ENCODE measurements at places on chromosomes 1 and 21.

GRCh38 chr1:94281361-94282142 is 44.2 kb upstream of the ARHGAP29 start:
- DNase-seq: no peak

DNA sequence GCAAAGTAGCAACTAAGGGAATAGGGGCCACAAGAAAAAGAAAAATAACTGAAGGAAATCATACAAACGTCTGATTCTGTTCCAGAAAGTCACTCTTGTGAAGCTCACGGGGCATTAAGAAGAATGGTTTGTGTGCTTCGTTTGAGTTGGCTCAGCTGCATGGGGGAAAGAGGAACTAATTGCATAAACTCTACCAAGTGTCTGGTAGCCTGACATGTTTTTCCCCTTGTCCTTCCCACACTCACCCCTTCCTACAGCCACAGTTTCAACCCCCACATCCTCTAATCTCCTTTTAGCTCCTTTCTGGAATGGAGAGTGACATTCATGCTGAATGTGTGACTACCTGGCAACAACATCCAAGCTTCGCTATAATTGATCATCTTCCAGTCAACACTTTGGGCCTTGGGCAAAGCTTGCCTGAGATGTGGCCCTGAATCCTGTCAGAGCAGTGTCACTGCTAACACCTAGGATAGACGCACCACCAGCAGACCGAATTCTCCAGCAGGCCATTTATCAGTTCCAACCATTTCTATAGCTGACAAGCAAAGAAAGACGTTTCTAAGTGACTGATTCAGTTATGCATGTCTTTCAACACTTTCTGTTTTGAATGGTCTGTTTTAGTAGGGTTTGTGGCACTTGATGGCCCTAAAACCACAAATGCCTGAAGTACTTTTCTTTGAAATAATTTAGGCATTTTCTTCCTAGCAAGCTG is 439.6 kb downstream of the TTLL7 start:
- DNase-seq: no peak

- DNase-seq: no peak
Observed at GRCh38 chr1:9573723-9574122, 15.0 kb upstream of the TMEM201 start.

GRCh38 chr1:208233546-208233945 is 10.6 kb downstream of the PLXNA2 start:
- DNase-seq: no peak

- DNase-seq: no peak
Observed at GRCh38 chr1:201155354-201155753, 1.1 kb upstream of the TMEM9 start.

GRCh38 chr21:38538353-38538752 is 40.1 kb upstream of the ERG start:
- no peak for DNase-seq

DNA sequence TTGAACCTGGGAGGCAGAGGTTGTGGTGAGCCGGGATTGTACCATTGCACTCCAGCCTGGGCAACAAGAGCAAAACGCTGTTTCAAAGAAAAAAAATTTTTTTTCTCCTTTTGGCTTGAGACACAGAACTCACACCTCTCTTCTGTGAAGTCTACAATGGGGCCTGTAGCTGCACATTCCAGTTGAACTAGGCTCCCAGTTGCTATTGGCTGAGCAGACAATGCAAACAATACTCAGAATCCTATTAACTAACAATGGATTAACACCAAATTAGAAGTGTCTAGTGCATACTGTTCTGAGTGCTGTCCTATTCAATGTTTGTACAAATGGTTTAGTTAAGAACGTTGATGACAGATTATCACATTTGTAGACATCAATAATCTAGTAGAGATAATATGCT is 17.6 kb upstream of the MCL1 start:
- no peak for DNase-seq

DNA sequence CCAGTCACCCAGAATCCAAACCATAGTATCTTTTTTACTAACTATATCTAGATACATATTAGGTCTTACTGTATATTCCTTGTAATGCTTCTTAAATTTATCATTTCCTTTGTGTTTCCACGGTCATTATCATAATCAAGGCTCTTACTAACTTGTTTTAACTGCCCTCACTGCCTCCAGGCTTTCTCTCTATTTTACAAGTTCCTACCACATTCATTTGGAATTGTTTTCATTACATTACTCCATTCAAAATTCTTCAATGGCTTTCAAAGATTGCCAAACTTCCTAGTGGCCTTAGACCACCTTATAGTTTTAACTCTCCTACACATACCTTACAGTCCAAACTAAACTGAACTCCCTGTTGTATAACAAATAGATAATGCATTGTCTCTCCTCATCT is 6.3 kb downstream of the HFM1 start:
- no peak for DNase-seq

- DNase-seq: no peak
Observed at GRCh38 chr1:209342441-209343175, 240.9 kb upstream of the CAMK1G start.

GRCh38 chr1:10675813-10676212 is 120.6 kb downstream of the CASZ1 start:
- no peak for DNase-seq

DNA sequence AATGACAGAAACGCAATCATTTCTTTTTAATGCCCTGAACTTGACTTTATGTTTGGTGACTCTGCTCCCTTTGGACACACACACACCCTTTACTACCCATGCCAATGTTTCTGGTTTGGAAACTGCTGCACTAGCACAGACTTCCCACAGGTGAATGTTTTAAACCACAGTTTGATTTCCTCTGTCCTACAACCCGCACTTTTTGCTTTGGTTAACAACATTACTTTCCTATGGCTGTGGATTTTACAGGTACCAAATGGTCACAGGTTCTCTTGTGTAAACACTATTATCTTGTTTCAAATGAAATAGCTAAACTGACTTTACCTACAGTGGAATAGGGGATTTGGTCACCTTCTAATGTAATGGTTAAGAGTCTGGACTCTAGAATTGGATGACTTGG is 51.5 kb upstream of the ZNF644 start:
- no peak for DNase-seq

- no peak for DNase-seq
Observed at GRCh38 chr1:76444773-76445172, 370.2 kb downstream of the ST6GALNAC3 start.

DNA sequence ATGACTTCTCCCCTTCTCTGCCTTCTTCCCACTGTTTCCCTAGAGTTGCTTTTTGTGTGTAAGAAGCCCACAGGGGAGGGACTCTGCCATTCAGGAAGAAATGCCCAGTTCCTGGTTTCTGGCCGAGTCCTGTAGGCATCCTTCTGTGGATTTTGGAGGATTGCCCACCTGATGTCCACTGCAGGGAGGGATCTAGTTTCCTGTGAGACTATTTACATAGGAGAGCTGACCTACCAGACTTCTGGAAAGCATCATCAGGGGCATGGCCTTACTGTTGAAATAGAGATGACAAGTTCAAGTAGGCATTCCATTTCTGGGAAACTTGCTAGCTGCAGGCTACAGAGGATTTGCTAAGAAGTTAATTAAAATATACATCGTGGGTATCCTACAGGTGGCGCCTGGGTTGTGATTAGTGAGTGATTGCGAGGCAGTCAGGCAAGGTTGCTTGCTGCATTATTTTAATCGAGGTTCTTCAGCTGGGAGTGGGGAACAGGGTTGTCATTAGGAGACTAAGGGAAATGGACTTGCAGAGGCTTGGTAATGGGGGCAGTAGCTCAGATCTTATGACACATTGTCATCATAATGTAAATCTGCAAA is 148.7 kb downstream of the HHAT start:
- no peak for DNase-seq

DNA sequence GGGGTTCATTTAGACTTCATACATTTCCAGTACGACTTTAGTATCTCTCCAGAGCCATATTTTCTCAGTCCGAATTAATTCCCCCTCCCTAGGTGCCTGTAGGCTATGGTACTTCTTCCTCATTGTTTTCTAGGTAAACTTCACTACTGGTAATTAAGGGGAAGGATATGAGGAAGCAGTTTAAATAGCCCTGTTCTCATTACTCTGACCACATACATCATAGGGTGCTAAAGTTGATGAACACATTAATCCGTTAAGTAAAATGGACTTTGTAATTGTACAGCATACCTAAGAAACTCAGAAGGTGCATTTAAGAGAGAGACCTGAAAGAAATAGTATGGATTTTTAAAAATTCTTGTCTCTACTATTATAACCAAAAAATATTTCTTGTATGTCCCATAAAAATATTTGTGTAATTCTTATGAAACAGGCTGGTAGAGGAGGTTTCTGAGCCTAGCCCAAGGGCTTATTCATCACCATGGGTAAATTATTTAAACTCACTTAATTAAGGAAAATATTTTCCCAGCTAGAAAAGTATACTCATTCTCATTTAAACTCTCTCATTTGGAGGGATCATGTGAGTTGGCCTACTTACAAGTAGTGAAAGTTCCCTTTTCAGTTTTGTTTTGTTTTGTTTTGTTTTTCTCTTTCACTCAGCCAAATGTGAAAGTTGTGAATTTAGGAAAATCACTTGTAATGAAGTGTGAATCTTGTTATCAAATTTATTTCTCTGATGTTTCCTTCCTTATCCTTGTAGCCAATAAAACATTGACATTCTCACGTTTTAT is 2.0 kb downstream of the PRMT6 start:
- DNase-seq: no peak

DNA sequence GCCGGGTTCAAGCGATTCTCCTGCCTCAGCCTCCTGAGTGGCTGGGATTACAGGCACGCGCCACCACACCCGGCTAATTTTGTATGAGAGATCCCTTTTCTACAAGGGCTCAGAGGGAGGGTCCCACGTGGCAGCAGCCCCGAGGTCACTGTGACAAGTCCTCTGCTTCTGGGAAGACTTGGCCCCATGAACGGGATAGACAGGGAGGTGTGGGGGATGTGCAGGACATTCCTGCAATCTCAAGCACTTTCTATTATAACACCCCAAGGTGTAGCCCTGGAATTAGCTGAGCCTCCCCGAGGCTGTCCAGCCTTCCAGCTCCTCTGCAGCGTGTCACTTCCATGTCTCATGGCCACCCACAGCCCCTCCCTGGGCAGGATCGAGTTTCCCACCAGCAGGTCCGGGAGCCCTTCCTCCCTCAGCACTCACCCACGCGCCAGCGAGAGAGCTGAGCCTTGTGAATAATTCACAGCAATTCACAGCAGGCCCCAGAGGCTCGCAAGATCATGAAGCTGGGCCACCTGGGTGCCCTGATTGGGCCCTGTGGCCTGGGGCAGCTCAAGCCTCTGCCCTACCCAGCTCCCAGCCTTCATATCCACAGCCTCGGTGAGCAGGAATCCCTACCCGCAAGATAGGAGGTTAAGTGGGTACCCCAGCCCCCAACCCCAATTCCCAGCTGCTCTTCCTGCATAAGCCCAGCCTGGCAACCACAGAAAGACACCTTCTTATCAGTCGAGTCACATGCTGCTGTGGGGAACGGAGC is 22.8 kb upstream of the RNU1-4 start:
- DNase-seq: no peak

DNA sequence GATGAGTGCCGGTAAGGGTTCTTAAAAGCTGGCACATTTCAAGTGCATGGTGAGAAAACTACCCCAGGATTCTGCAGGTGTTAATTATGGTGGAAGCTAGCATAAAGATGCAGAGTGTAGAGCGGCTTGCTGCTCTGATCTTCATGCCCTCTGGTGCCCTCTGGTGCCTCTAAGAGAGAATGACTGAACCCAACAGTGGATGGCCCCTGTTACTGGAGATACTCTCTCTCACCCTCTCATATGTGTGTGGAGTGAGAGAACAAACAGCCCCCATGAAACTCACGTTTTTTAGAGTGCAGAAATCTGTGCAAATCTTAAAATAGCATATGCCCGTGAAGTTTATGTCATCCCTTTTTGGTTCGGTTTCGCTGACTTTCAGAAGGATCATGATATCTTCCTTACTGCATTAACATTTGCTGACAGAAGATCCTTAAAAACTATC is 90.0 kb downstream of the GRIK1 start:
- DNase-seq: peak; percentile 28

GRCh38 chr21:41071258-41072171 is 96.4 kb upstream of the BACE2 start:
- no peak for DNase-seq

GRCh38 chr1:15151871-15152270 is 1.7 kb upstream of the TMEM51 start:
- DNase-seq: no peak

GRCh38 chr1:154344977-154345837 is 19.9 kb downstream of the ATP8B2 start:
- no peak for DNase-seq

- no peak for DNase-seq
Observed at GRCh38 chr1:159849626-159850366, 12.7 kb downstream of the VSIG8 start.

- no peak for DNase-seq
Observed at GRCh38 chr1:14919751-14920150, 233.8 kb upstream of the TMEM51 start.

- DNase-seq: no peak
Observed at GRCh38 chr1:4718071-4718470, 63.7 kb downstream of the AJAP1 start.

GRCh38 chr1:243938208-243938607 is 88.2 kb upstream of the AKT3 start:
- DNase-seq: no peak

DNA sequence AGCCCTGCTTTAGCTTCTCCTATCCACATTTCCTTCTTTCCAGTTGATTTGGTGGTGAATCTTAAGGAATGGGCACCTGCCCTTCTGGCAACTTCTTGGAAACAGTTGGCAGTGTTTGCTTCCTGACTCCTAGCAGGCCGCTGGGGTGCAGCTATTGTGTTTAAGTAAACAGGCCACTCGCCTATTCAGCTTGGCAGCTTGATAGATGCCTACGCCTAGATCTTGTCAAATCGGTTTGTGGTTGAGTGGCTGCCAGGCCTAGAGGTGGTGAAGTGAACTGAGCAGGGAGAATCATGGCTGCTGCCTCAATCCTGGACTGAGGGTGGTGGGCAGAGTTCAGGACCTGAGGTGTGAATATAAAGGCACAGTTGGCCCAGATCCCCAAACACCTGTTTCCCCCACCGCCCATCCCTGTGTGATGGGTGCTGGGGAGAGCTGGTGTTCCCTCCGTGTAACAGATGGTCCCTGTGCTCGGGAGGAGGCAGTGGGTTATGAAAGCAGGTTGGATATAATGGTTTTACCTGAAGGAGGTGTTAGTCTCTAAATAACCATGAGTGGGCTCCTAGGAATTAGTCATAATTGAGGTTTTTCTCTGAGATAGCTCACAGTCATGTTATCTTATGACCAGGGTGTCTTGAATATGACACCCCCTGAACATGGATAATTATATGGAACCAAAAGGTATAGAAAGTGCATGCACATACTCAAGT is 940 bp upstream of the PLA2G2C start:
- no peak for DNase-seq
